ENCODE measurements at places on chromosomes 7 and 10.

DNA sequence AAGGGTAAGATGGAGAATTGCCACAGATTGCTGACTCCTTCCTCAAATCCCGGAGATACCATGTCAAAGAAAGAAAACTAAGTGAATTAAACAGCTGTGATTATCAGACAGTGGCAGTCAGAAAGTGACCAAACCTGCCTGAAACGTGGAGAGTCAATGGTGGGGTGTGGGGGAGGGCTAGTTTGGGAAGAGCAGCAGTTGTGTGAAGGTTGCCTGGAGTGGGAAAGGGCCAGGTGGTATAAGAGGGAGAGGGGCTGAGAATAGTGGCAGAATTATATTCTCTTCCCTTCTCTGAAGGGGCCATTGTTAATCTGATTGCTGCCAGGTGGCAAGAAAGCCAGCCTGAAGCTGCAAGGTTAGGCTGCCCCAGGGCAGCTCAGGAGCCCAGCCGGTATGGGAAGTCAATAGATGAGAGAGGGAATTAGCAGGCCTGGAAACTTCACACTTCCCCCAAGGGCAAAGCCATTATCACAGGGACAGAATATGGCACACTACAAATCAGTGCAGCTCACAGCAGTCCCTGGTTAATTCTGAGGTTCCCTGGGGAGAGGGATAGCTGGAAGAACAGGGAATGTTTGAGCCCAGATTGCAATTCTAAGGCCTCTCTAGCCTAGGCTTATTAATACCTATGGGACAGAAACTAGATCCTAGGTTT lies 83.9 kb upstream of the ITGB1 start:
- DNase-seq, result no peak

DNA sequence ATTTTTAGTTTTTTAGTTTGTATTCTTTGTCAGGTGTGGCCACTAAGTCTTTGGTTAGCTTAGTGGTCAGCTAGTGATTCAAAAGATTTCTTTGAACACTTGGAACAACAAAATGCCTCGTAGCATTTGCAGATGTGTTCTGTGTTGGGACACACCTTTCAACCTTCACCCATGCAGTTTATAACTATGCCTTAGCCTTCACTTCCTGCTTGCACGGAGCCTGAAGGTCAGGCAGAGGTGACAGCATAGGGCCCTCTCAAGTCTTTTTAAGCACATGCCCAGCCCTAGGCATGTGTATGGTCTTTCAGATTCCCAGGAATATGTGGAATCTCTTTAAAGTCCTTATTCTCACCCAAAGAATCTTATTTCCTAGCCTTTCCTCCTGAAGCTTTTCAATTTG lies 17.6 kb downstream of the PLAC9 start:
- DNase-seq, result no peak

DNA sequence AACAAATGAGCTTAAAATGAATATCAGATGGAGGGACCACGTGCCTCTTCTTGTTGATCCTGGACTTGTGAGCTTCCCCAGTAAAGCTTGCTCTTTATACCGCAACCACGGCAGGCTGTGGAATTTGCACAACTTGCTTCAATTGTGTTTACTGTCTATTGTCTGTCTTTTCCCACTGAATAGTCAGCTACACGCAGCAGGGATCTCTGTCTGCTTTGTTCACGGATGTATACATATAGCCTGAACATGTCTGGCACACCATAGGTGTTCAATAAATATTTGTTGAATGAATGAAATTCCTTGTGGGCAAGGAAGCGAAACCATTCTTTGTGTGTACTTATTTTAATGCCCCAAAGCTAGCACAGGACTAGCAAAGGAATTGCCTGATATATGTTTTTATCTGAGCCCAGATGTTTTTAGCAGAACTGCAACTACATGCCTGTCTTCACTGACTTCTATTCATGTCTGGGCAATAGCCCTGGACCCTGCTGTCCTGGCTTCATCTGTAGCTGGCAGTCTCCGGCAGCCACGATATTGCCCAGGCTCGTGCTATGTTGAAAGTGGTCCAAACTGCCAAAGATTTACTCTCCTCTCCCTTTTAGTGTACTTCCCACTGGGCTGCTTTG lies 29.9 kb upstream of the IFRD1 start:
- DNase-seq, result no peak

GRCh38 chr7:102933763-102934162 lies 21.0 kb downstream of the LRRC17 start:
- peak; percentile 66 for DNase-seq

- DNase-seq, result no peak
Observed at GRCh38 chr7:44733708-44734481, 14.8 kb upstream of the ZMIZ2 start.

DNA sequence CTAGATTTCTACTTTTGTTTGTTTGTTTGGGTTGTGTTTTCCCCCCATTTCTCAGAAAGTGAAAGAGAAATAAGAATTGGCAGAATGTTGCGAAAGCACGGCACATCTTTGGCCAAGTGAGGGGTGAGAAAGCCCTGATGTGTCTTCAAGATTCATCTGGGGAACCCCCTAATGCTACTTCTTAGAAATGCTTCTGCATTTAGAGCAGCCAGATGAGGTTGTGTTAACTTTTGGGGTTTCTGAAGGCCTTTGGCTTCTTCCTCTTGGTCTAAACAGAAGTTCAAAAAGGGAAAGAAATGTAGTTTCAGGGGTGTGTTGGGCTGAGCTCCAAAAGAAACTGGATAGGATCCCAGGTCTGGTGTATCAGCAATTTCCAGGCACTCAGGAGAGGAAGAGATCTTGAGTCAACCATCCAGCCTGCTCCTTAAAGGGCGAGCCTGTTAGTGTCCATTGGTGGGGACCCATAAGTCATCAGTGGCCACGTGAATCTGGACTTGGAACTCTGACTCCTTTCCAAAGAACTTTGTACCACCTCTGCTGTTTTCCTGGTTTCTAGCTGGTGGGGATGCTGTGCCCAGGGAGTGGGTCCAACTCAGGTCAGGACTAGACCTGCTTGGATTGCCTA lies 6.5 kb downstream of the DUSP5 start:
- DNase-seq, result no peak

GRCh38 chr7:69109246-69109645 lies 489.0 kb upstream of the AUTS2 start:
- DNase-seq, result no peak

DNA sequence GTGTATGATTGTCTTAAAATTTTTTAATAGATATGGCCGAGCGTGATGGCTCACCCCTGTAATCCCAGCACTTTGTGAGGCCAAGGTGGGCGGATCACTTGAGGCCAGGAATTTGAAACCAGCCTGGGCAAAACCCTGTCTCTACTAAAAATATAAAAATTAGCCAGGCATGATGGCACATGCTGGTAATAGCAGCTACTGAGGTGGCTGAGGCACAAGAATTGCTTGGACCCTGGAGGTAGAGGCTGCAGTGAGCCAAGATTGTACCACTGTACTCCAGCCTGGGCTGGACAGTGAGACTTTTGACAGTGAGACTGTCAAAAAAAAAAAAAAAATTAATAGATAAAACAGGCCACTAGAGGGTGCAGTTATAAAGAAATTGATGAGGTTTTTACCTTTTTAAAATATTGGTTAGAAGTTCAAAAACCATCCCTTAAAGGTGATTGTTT lies 20.5 kb downstream of the NOM1 start:
- no peak for DNase-seq

GRCh38 chr7:128673571-128673970 lies 1.5 kb downstream of the GARIN1A start:
- DNase-seq, result no peak

- DNase-seq, result no peak
Observed at GRCh38 chr10:6162589-6163356, 40.0 kb upstream of the PFKFB3 start.

- DNase-seq, result peak; percentile 53
Observed at GRCh38 chr10:52313933-52314821, at the start of gene DKK1. TSS of gene DKK1 (plus strand) at chr10:52314281. CDS start at chr10:52314435, 154 bp downstream.

DNA sequence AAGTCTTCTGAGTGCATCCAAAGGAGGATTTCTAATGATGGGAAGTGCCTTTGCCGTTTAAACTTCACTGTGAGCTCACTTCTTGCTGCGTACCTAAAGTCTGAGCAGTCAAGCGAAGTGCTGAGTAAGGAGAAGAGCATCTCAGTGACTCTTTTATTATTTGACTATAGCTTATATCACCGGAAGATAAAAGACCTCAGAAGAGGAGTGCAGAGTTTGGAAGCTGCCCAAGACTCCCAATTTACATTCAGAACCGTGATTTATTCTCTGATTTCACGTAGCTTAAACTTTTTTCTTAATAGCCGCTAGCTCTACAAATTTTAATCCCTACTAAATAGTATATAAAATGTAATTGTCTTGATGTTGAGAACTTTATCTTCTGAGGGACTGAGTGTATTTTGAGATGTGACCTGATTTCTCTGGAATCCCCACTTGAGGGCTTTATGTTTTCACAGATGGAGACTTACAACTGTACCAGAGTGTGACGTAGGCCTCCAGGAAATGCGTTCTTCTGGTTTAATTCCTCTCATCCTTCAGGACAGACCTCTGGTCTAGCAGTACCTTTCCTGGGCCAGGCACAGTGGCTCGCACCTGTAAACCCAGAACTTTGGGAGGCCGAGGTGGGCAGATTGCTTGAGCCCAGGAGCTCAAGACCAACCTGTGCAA lies 51.1 kb downstream of the CAMK1D start:
- DNase-seq, result no peak

- no peak for DNase-seq
Observed at GRCh38 chr7:146831875-146832274, 715.3 kb downstream of the CNTNAP2 start.

- no peak for DNase-seq
Observed at GRCh38 chr10:89019569-89020327, 29.1 kb downstream of the FAS start.

Data from renal cortex interstitium (tissue), 15 donors.